ENCODE measurements at places on chromosomes 11 and 22. TPM values are rescaled to one million over a fixed set of nuclear protein-coding genes. Genes with fewer than 3 reads are reported as not detected.

The LMNTD2 gene
- 1.3 TPM for total RNA-seq

The BIK gene
- not detected for total RNA-seq

The VPS11 gene
- total RNA-seq, result 25.1 TPM

DNA sequence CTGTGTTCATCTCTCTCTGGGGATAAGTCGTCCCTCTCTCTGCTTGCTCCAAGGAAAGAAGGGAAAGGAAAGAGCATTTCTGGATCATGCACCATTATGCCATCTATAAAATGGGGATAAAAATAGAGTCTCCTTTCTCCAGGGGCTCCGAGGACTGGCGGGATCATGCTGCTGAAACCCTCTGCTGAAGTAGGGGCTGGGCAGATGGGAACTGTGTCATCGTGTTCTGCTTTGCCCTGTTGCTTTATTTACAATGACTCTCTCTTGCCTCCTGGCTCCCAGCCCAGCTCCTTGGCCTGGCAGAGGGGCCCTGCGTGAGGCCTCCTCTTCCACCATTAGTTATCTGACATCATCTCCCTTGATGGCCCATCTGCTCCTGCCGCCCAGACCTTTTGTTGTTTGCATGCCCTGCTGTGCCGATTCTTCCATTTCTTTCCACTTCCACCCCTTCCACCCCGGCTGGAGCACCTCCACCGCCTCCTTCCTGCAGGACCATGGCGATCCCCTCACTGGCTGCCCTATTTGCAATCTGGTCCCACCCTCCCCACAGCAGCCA lies 200.9 kb downstream of the MYO18B start:
- peak; percentile 68 for DNase-seq

DNA sequence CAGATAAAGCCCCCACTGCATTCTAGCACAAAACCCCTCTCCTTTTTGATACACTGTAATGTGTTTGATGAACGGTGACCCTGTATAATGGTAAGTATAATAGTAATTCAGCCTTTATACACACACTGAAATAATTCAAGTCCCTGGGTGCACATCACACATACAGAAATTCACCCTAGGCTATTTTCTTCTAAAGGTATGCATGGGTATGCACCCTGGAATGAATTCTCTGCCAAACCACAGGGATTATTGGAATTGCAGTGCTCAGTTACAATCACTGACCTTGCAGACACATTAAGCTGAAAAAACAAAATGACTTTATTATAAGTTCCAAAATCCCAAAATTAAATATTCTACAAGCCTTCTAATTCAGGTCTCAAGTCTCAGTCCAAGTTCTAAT lies 245.9 kb upstream of the FAT3 start:
- DNase-seq, result no peak

DNA sequence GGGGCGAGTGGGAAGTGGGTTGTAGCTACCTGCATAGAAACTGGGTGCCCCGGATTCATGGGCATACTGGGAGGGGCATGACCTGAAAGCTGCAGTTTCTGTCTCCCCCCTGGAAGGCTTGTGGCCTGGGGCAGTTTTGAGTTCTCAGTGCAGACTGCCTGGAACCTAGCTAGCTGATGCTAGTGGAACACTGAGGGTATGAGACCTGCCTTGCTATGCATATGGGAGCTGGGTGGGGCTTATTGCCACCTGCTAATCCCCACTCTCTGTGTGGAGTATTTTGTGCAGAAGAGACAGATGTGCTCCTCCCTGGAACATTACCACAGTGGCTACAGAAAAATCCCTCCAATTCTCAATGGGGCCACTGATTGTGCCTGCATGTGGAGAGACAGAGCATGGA lies 11.7 kb upstream of the OR56B4 start:
- DNase-seq, result no peak
